ENCODE measurements at places on chromosomes 3 and 15.

GRCh38 chr3:170790647-170791046 lies 79.3 kb downstream of the RPL22L1 start:
- no peak for DNase-seq

DNA sequence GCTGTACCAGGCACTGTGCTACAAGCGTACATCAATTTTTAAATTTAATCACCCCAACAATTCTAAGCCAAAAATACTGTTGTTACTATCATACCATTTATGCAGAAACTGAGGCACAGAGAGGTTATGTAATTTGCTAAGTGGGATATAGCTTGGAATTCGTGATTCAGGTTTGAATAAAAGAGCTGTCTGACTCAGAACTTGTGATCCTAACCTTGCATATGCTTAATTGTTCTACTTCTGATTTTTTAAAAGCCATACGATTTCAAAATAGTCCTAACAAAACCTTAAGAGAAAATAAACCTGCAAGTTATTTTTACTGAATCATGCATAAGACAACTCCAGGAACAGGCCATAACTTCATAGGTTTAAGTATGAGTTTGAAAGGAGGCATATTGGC lies 498.0 kb upstream of the CFAP20DC start:
- no peak for DNase-seq

- DNase-seq, result no peak
These were observed 376.1 kb upstream of the CFAP20DC start for GRCh38 chr3:59425942-59426341.

DNA sequence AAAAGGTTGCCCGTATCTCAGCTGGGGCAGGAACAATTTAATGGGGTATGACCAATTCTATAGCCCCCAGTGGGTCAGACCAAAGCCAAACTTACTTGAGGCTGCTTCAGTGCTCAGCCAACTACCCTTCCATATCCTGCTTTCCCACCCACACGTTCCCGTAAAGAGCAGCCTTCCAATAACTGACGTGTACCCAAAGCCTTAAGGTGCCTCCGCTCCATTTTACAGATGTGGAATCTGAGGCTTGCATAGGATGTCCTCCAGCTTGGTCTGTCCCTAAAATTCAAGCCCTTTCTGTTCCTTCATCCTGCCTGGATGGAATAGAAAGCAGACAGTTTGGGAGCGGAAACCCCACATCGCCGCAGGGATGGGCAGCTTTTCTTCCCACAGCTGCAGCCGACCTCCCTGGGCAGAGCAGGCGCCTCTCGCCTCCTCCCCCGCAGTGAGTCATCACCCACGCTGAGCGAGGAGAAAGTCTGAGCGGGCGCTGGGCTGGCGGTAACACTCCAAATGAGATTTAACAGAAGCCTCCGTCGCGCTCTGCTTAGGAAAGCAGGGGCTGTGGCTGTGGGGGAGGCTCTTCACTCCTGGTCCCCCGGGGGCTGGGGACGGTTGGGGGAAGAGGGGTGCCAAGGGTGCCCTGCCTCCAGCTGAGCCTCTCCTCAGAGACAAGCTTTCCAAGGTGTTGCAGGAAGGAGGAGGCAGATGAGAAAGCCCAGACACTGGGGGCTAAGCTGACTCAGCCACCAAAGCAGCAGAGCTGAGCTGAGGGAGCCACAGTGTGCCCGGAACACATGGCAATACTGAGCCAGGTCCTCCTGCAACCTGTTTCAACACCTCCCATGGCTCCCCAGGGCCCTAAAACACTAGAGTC lies 57.8 kb upstream of the HRH1 start:
- peak; percentile 13 for DNase-seq

GRCh38 chr3:33581666-33582065 lies 136.4 kb downstream of the CLASP2 start:
- DNase-seq, result no peak

GRCh38 chr15:30043211-30043655 lies 39.5 kb upstream of the GOLGA8J start:
- DNase-seq, result no peak

DNA sequence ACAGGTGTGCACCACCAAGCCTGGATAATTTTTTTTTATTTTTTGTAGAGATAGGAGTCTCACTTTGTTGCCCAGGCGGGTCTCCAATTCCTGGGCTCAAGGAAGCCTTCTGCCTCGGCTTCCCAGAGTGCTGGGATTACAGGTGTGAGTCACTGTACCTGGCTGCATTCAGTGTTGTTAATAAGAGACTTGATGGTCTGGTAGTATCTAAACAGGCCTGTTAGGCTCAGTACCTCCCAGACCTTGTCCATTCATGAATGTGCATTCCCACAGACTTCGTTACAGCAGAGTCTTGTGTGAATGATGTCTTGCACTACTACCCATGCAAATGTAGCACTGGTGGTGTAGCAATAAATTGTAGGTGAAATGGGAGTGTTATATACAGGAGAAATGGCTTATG lies 17.7 kb downstream of the CMTM8 start:
- DNase-seq, result no peak

- DNase-seq, result no peak
These were observed 27.3 kb downstream of the MOBP start for GRCh38 chr3:39494781-39495180.

- no peak for DNase-seq
These were observed 316.2 kb downstream of the PTPRG start for GRCh38 chr3:61877359-61878138.

DNA sequence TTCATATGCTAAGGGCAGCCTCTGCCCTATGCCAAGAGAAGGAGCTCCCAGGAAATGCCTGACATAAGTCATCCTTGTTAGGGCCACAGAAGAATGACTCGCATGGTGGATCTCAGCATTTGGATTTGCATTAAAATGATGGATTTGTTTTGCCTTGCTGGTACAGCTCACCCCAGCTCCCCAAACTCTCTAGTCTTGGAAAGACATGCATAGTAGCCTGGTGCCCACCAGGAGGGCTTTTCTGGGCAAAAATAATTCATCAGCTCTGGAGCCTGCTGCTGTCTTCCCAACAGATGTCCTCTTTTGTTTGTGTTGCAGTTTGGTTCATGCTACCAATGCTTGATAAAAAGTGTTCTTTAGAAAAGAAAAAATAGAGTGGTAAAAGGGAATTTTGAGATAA lies 833.0 kb downstream of the AGBL1 start:
- DNase-seq, result no peak

DNA sequence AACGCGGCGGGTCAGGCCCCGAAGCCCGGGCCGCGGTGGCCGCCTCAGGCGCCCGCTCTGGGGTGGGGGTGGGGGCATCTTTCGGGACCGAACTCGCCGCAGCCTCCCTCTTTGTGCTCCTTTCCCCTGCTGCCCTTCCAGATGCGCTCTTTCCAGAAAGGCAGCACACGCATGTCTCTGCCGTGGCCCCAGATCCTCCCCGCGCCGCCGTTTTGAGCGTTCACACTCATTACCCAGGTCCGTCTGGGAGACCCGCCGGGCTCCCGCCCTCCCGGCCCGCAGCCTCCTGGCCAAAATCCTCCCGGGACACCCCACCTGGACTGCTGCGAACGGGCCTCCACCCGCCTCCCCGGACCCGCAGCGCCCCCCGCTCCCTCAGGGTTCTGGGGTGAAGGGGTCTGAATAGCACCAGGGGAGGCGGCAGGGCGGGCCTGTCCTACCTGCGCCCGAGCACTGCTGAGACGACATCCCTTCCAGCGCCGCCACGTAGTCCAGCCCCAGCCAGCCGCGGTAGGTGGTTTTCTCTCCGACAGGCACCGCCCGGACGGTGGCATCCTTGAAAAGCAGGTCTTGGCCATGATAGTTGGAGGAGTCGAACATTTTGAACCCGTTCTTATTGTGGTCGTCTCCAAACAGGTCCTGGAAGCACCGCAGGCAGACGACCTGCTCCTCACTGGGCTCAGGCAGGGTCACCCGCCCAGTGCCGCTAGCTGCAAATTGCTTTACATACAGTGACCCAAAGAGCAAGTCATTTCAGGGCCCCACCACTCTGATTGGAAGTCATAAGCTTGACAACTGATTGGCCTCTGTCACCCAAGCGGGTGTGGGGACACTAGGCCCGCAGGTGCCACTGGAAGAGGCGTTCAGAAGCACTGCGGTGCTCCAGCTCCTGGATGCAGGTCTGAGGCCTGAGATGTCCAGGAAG lies 25.9 kb downstream of the MELTF start:
- peak; percentile 36 for DNase-seq

DNA sequence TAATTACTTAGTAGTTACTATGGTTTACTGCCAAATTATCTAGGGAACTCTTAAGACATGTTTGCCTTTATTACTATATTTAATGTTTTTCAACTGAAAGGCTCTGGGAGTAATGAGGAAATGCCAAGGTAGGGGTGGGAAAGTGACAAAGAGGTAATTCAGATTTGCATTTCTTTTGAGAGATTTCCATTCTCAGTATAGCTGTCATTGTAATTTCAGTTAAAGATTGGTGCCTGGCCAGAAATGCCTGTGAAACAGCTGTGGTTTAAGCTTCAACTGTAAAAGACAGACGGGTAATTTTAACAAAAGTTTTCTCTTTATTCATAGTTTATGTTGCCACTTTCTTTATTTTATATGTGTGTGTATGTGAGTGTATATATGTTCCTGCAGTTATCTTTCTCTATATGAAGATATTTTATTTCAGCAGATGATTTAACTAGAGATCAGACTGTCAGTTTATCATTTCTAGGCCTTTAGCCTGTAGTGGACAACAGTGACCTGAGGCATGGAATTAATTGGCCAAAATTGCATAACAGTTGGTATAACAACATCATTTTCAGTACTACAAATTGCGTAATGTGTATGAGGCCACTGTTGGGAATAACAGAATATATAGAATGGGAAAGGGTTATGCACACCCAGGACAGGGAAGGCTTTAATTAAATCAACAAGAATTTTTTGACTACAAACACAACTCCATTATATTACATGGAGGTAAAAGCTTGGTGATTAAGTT lies 119.0 kb downstream of the BBX start:
- DNase-seq, result no peak
